ENCODE measurements at places on chromosomes 1 and 21.
A peak's percentile ranks its signal among the peaks of the same experiment; 100 is the strongest.

GRCh38 chr1:217090060-217090911, 367.1 kb upstream of the ESRRG start:
- no peak for DNase-seq

DNA sequence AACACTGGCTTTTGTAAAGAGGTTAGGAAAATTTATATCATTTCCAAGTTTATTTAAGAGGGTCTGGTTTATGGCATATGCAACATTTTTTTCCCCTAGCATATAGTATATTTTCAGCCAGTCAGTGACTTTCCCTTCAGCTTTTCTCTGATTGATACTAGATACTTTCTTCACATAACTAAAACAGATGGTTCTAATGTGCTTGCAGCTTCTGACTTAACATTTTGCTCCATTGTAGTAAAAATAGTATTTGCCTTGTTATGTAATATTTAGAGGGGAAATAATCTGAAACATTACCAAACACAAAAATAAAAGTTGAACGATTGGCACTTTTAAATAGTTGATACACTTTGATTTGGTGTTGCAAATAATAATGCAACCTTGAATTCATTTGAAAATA, 191.7 kb downstream of the GPR52 start:
- no peak for DNase-seq

GRCh38 chr1:7177021-7177420, 391.8 kb downstream of the CAMTA1 start:
- no peak for DNase-seq

GRCh38 chr1:81873946-81874345, 73.2 kb downstream of the ADGRL2 start:
- no peak for DNase-seq

GRCh38 chr1:108644984-108645383, 15.9 kb downstream of the HENMT1 start:
- peak; percentile 24 for DNase-seq

GRCh38 chr1:246801241-246802020, 77.2 kb downstream of the SCCPDH start:
- no peak for DNase-seq

GRCh38 chr1:112251766-112252506, 144.1 kb upstream of the CTTNBP2NL start:
- no peak for DNase-seq

DNA sequence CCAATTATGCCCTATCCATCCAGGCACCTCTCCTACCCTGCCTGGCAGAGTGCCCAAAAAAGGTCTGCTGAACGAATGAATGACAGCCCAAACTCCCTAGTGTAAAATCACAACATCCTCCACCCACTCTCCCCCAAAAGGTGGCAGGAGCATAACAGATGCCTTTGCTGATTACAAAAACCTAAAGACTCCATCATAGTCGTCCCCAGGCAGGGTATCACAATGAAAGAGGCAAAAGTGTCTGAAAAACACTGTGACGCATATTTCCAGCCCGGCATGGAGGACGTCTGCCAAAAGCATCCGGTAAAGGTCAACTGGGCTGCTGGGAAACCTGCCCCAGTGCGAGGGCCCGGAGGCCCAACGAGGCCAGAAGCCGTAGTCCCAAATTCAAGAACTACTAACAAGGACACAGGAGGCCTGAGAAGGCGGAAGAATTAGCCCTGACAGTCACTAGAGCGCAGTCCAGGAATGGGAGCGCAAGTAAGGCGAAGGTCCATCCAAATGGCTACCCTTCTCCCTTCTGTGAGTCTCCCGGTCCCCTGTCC, 576 bp downstream of the SMIM12 start:
- peak; percentile 51 for DNase-seq

- DNase-seq = no peak
Measured at GRCh38 chr21:16342932-16343331, 613.1 kb downstream of the USP25 start.
